ENCODE measurements at places on chromosomes 12 and 14.

GRCh38 chr14:89723930-89724627 is 230.5 kb downstream of the EFCAB11 start:
- no peak for DNase-seq

- no peak for DNase-seq
Measured at GRCh38 chr12:18886962-18887361, 149.0 kb downstream of the CAPZA3 start.

DNA sequence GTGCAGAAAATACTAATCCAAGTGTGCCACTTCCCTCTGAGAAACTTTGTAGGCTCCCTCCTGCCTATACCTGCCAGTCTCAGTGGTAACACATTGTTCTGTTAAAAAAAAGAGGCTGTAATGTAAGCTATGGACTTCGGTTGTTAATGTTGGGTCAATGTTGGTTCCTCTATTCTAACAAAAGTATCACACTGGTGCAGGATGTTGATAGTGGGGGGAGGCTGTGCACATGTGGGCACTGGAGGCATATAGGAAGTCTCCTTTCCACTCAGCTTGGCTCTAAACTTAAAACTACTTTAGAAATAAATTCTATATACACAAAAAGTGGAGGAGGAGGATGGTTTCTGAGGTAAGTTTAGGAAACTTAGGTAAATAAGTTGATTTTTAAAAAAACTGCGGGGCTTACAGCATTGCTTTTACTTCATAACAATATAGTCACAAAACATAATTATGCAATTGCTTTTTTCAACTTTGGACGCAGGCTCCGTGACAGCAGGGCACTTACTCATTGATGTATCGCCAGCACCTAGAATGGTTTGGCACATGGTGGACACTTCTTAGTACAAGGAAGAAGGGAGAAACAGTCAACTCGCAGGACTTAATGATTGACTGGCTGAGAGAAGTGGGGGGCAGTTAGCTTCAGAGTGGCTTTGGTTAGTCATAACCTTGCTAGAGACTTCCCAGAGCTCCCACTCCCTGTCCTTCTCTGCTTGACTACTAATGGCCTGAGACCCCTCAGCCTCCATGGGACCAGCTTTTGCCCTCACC is 7.9 kb upstream of the NYNRIN start:
- DNase-seq: no peak

DNA sequence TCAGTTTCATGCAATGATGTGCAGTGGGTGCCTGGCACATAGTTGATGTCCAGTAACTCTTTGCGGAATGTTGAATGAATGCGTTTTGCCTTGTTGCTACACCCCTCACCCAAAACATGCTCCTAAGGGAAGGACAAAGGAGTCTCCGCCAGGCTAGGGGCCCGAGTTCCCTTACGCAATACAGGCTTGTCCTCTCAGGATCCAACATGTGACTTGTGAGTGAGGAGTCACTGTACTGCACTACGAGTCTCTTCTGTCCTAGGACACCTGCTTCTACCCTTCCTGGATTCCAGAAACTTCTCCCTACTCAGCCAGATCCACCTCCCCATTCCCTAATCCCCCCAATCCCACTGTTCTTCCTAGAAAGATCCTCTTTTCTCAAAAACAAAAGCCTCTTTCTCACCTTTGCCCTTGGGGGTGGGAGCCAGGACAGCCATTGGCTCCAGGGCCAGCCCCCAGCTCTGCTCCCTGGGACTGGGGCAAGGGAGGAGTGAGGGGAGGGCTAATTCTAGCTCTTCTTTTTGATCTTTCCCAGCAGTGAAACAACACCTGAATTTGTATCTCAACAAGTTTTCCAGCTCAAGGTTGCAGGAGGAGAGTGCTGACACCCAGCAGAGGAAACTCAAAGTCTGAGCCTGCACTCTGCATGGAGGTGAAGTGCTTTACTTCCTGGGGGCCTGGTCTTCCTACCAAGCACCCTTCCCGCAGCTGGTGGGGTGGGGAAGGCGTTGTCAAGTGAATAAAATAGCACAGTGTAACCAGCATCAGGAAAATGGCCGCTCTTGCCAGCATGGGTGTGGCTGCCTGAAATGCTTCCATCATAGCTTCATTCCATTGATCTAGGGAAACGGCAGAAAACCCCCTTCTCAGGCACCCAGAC is 3.4 kb upstream of the OTUB2 start:
- DNase-seq: no peak

DNA sequence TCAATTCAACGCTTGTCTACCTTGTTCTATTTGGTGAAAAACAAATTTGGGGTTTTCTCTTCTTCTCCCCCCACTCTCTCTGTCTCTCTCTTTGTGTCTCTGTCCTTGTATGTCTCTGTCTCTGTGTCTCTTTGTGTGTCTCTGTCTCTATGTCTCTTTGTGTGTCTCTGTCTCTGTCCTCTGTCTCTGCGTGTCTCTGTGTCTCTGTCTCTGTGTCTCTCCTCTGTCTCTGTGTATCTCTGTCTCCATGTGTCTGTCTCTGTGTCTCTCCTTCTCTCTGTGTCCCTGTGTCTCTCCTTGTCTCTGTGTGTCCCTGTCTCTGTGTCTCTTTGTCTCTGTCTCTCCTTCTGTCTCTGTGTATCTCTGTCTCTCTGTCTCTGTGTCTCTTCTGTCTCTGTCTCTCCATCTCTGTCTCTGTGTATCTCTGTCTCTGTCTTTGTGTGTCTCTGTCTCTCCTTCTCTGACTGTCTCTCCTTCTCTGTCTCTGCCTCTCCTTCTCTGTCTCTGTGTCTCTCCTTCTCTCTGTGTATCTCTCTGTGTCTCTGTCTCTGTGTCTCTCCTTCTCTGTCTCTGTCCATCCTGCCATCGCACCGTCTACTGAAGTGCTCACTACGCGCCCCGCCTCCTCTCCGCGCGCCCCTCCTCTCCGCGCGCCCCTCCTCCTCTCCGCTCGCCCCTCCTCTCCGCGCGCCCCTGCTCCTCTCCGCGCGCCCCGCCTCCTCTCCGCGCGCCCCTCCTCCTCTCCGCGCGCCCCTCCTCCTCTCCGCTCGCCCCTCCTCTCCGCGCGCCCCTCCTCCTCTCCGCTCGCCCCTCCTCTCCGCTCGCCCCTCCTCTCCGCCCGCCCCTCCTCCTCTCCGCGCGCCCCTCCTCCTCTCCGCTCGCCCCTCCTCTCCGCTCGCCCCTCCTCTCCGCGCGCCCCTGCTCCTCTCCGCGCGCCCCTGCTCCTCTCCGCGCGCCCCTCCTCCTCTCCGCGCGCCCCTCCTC is 12.8 kb downstream of the LRCOL1 start:
- DNase-seq: no peak

DNA sequence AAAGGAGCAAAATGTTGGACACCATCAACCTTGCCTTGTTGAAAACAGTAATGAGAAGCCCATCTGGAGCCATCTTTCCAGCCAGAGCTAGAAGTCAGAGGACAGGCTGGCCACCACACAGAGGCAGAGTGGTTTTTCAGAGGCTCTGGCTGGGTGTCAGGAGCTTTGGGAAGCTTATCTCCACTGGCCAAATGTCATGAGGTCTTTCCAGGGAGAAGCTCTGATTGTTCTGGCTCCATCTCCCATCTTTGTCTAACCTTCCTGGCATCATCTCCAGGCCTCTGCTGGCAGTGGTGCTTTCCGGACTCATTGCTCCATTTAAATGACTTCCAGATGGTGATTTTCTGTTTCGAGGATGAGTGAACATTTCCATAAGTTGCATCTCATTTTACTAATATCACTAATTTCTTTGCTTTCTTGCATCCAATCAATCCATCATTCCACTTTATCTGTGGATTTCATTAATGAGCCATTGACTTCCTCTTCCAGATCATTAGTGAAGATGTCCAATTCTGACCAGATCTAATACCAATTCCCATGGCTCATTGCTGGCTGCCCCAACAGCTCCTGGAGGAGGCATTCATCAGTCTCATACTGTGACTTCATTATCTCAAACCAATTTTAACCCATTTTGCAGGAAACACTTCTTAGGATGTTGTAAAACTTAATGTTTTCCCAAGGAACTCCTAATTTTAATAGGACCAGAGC is 35.3 kb upstream of the TMTC1 start:
- no peak for DNase-seq

All from esophagus squamous epithelium (tissue), 5 donors.